ENCODE measurements at places on chromosomes 7 and 10. TPM values are rescaled to one million over a fixed set of nuclear protein-coding genes. Genes with fewer than 3 reads are reported as not detected.

The SLC26A4 gene
- total RNA-seq = 1.7 TPM

The CFAP43 gene
- 7.4 TPM for total RNA-seq

The LRRD1 gene
- total RNA-seq = not detected

The IFIT1 gene
- 30.7 TPM for total RNA-seq

The ABCC2 gene
- 1.1 TPM for total RNA-seq

The PDSS1 gene
- total RNA-seq = 17.3 TPM

The CEP55 gene
- 9.5 TPM for total RNA-seq

The INSYN2A gene
- total RNA-seq = 0.10 TPM

The PKD2L1 gene
- 0.37 TPM for total RNA-seq

The TMEM236 gene
- total RNA-seq = 2.8 TPM

DNA sequence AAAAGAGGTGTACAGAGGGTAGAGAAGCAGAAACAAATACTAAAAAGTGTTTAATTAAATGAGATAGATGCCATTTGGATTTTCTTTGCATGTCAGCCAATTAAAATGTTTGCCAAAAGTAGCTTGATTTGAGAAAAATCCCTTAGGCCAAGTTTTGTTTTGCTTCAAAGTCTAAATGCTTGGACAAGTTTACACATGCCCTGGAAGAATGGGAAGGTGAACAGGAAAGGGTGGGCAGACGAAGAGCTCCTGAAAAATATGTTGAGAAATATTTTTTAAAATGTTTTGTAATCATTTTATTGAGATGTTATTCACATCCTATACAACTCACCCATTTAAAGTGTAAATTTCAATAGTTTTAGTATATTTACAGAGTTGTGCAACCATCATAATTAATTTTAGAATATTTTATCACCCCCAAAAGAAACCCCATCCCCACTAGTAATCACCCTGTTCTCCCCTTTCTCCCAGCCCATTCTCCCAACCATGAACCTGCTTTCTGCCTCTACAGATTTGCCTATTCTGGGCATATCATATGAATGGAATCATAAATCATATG, 98.5 kb upstream of the ANK3 start:
- H3K27ac ChIP-seq = no peak overlapping the region
- H3K27me3 ChIP-seq = no peaks in the 10 kb centered on the region
- no peak overlapping the region for H3K4me3 ChIP-seq
- H3K36me3 ChIP-seq = no peaks in the 10 kb centered on the region

DNA sequence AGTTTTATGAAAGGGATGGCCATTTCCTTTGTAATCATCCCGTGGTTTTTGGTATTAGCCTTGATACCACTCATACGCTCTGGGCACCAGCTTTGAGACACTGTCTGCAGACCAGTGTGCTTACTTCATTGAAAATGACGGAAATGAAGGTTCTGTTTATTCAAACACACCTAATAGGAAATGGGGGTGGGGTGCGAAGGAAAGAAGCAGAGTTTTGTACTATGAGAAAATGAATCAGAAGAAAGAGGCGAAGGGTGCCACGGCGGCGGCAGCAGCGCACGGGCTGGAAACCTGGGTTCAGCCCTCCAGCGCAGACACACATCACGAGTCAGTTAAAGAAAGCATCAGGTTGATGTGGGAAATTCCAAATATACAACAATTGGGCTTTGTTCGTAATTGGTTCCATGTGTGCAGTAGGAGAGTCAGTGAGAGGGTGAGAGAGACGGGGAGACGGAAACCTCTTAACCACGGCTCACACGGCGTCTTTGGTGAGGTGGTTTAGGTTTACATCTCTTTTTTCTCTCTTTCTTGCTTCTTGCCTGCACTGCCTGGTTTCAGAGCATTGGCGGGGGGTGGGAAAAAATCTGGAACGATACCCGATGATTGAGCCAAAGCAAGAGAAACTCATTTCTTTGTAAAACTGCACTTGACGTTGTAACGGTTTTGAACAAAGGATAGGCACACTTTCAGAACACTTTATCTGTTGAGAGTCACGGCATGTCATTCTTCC, 321.2 kb downstream of the FRMD4A start:
- no peaks in the 10 kb centered on the region for H3K4me1 ChIP-seq
- peak overlapping the region; percentile 13 for H3K4me3 ChIP-seq
- peak; percentile 36 for DNase-seq
- no peaks in the 10 kb centered on the region for H3K36me3 ChIP-seq
- H3K27me3 ChIP-seq = peaks cover 26% of the 10 kb centered on the region

DNA sequence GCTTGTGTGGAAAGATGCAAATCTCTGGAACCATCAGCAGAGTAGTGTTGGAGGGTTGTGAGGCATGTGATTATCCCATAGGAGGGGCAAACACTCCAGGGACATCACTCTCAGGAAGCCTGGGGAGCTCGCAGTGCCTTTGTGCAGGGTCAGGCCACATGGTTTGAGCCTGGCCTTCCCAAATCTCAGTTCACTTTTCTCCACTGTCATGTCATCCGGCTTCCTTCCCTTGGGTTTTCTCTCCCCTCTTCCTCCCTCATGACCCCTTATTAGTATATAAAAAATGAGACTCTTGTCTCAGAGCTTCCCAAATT, 20.4 kb downstream of the TSPAN14 start:
- H3K27me3 ChIP-seq = no peaks in the 10 kb centered on the region
- H3K36me3 ChIP-seq = no peaks in the 10 kb centered on the region
- H3K4me3 ChIP-seq = no peak overlapping the region
- H3K4me1 ChIP-seq = peaks cover 91% of the 10 kb centered on the region

DNA sequence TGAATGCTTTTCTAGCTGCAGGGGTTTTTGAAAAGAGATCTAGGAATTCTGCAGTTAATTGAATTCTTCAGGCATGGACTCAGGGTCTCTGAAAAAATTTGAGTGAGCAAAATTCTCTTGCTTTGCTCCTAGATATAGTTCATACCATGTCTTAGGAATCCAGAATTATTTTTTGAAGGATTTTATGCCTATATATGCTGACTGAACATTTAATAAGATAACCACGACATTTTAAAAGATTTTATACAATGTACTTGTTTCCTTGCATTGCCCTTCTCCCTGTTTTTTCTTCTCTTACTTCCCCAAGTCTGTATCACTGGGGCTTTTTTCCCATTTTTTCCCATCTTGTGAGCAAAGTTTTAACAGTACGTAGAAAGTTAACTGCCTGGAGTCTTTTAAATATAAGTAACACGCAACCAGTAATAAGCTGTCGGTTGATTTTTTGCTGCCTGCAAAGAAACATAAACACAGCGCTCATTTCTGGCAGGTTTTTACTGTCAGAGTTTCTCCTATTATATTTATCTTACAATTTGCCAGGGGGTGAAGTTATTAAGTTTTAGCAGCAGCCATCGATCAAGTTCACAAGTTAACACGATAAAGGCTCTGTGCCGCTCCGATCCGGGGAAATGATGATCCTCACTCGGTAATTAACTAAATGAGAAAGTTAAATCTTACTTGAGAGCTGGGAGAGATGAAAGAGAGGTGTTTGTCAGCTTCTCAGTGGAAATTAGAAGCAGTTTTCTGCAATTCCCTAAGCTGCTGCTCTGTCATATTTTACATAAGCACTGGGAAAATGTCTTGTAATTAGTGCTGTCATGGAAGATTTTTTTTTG, 81.0 kb downstream of the POLL start:
- no peaks in the 10 kb centered on the region for H3K4me1 ChIP-seq
- H3K27me3 ChIP-seq = no peaks in the 10 kb centered on the region
- no peaks in the 10 kb centered on the region for H3K36me3 ChIP-seq

DNA sequence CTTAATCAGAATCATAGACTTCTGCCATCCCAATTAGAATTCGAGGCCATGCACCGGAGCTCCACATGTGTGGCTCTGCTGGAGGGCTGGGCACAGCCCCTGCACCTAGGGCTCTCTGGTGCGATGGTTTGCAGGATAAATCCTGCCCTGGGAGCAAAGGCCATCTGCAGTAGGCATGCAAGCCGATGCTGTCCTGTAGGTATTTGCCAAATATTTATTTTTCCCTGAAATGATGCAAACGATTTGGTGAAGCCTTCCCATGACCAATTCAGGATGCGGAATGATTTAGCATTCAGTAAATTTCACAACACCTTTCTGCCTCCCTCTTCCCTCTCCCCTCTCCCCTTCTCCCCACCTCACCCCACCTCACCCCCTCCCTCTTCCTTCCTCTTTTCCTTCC, 170.6 kb downstream of the EBF3 start:
- H3K4me3 ChIP-seq = no peak overlapping the region
- no peaks in the 10 kb centered on the region for H3K27me3 ChIP-seq
- no peak for DNase-seq
- H3K4me1 ChIP-seq = no peaks in the 10 kb centered on the region
- H3K36me3 ChIP-seq = no peaks in the 10 kb centered on the region
- no peak overlapping the region for H3K27ac ChIP-seq

GRCh38 chr7:132511921-132512320, 64.3 kb downstream of the PLXNA4 start:
- H3K36me3 ChIP-seq = no peaks in the 10 kb centered on the region
- H3K4me1 ChIP-seq = no peaks in the 10 kb centered on the region
- no peak overlapping the region for H3K27ac ChIP-seq
- peaks cover 6% of the 10 kb centered on the region for H3K27me3 ChIP-seq
- H3K4me3 ChIP-seq = no peak overlapping the region
- DNase-seq = no peak

- H3K36me3 ChIP-seq = no peaks in the 10 kb centered on the region
- no peaks in the 10 kb centered on the region for H3K4me1 ChIP-seq
- H3K27me3 ChIP-seq = no peaks in the 10 kb centered on the region
- no peak overlapping the region for H3K4me3 ChIP-seq
- no peak for DNase-seq
Measured at GRCh38 chr7:145434811-145435210, 599.0 kb upstream of the TPK1 start.

GRCh38 chr7:140403878-140404564, at the start of gene RAB19:
TSS of gene RAB19 (plus strand) at chr7:140404058. CDS start at chr7:140407647, 3,589 bp downstream.
- DNase-seq = peak; percentile 40
- peak within 1 kb of the TSS; percentile 33 for H3K4me3 ChIP-seq
- peaks cover 16% of the 10 kb centered on the region for H3K27me3 ChIP-seq
- H3K36me3 ChIP-seq = no peaks in the 10 kb centered on the region
- H3K4me1 ChIP-seq = peaks cover 26% of the 10 kb centered on the region

GRCh38 chr10:30231071-30231652, 117.9 kb downstream of the MTPAP start:
- peak; percentile 50 for DNase-seq
- H3K4me1 ChIP-seq = no peaks in the 10 kb centered on the region
- H3K36me3 ChIP-seq = no peaks in the 10 kb centered on the region
- H3K27me3 ChIP-seq = no peaks in the 10 kb centered on the region
- no peak overlapping the region for H3K27ac ChIP-seq
- no peak overlapping the region for H3K4me3 ChIP-seq

DNA sequence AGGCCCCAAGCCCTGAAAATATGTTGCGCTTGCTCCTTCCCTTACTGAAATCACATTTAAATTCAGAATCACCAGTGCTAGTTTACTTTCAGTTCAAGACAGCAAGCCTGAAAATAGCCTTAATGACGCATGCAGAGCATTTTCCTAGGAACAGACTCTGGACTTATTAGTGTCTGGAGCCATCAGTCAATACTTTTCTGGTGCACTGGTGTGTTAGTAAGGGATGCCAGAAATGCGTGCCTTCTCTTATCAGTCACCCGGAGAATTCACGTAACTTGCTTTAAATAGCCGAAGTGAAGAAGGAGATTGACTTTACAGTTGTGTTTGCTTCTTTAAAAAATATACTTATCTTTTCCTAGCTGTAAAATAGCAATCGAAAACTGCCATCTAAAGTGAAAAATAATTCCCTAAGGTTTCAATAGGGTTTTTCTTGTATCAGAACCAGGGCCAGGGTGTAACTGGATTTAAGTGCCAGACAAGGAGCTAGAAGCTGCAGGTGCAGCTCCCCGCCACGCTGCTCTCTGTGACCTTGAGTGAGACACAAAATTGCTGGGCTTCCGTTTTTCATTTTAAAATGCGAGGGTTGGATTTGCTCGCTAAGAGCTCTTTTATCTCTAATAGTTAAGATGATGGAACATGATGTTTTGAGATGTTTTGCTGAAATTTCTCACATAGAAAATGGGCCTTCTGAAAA, 177.8 kb downstream of the NSUN6 start:
- H3K27me3 ChIP-seq = no peaks in the 10 kb centered on the region
- no peak overlapping the region for H3K4me3 ChIP-seq
- DNase-seq = no peak
- H3K36me3 ChIP-seq = no peaks in the 10 kb centered on the region
- no peaks in the 10 kb centered on the region for H3K4me1 ChIP-seq
- H3K27ac ChIP-seq = no peak overlapping the region

DNA sequence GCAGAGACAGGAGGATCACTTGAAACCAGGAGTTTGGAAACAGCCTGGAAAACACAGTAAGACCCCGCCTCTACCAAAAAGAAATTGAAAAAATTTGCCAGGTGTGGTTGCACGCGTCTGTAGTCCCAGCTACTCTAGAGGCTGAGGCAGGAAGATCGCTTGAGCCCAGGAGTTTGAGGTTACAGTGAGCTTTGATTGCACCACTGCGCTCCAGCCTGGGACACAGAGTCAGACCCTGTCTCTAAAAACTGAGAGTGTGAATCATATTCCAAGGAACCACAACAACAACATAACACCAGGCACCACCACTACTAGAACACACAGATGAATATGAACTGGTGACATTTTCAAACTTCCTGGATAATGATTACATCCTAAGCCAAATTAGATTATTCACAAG, 324.2 kb downstream of the CALN1 start:
- H3K4me1 ChIP-seq = no peaks in the 10 kb centered on the region
- DNase-seq = no peak
- no peak overlapping the region for H3K4me3 ChIP-seq
- no peaks in the 10 kb centered on the region for H3K36me3 ChIP-seq

DNA sequence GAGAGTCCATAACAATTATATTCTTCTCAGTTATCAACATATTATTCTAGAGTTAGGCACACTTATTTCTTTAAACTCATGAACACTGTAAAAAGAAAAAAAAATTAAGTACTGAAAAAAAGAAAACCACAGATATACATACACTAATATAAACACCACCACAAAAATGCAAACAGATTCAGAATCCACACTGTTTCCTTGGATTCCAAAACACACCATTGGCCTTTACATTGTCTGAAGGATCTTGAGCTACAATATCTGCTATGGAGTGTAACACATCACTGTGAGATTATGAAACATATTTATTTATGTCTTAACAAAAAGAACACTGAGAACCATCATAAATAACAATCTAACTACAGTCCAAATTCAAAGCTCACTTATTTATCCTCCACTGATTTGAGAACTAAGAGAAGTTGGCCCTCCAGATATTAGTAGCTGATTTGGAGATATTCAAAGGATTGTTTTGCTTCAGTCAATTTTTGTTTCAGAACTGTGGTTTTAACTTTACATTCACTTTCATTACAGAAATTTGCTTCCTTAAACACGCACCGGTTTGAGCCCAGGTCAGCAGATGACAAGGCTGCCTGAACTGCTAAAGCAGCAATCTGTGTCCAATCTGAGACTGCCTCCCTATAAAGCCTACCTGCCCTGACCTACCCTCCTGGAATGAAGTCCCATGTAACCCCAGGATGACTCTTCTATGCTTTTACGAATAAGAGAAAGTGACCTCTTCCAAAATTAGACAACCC, 47.0 kb upstream of the CDK1 start:
- H3K4me3 ChIP-seq = peak overlapping the region; percentile 59
- peak; percentile 10 for DNase-seq
- H3K4me1 ChIP-seq = peaks cover 15% of the 10 kb centered on the region
- H3K27me3 ChIP-seq = peaks cover 4% of the 10 kb centered on the region
- no peaks in the 10 kb centered on the region for H3K36me3 ChIP-seq
- peak overlapping the region; percentile 84 for H3K27ac ChIP-seq

- H3K4me1 ChIP-seq = peaks cover 62% of the 10 kb centered on the region
- no peaks in the 10 kb centered on the region for H3K36me3 ChIP-seq
- no peak for DNase-seq
- H3K27ac ChIP-seq = peak overlapping the region; percentile 59
- H3K27me3 ChIP-seq = no peaks in the 10 kb centered on the region
Measured at GRCh38 chr10:69101451-69102095, 13.7 kb downstream of the SRGN start.

GRCh38 chr10:1596482-1597099, 140.7 kb downstream of the ADARB2 start:
- H3K27ac ChIP-seq = no peak overlapping the region
- DNase-seq = no peak
- H3K4me1 ChIP-seq = no peaks in the 10 kb centered on the region
